Thyroid gland (tissue), 4 donors: ENCODE measurements at places on chromosomes 16 and 17.

DNA sequence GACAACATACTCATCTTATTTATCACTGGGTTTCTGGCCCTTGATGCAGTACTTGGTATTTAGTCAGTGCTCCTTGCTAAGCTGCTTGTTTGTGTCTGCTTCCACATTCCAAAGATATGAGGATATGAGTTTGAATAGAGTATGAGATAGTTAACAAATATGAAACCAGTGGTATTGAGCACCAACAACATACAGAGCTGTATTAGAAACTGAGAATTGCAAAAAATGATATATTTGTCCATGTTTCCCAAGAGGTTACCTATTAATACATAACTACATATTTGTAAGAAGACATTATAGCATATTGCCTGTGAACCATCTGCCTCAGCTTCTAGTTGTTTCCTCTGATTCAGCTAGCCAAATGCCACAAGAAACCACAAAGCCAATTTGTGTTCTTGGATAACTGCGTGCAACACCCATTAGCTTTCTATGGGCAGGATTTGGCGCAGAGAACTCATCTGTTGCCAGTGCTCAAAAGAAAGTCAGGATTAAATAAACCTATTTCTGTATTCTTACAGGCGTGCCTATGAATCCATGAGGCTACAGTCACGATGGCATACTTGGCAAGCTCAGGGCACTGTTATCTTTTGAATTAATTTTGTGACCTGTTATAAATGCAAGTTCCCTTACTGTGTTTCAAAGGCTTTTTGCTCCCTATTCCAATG is 194.4 kb downstream of the MAP2K6 start:
- no peak for DNase-seq

DNA sequence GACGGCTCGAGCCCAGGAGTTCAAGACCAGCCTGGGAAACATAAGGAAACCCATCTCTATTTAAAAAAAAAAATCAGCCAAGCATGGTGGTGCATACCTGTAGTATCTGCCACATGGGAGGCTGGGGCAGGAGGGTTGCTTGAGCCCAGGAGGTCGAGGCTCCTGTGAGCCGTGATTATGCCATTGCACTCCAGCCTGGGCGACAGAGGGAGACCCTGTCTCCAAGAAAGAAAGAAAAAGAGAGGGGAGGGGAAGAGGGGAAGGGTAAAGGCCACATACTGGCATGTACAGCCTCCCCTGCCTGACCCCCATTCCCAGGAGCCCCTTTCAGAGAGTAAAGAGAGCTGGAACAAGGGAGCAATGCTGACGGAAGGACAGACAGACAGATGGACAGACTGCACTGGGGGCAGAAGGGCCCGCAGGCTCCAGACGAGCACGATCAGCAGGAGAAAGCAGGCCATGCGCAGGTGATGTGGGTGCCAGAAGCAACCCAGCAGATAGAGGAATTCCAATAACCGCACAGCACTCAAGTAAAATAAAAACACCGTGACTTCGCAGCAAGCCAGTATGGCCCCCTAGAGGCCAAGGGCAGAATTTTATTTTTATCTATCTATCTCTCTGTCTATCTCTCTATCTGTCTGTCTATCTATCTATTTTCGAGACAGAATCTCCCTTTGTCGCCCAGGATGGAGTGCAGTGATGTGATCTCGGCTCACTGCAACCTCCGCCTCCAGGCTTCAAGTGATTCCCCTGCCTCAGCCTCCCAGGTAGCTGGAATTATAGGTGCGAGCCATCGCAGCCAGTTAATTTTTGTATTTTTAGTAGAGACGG is 27.1 kb upstream of the SNN start:
- DNase-seq, result peak; percentile 64

DNA sequence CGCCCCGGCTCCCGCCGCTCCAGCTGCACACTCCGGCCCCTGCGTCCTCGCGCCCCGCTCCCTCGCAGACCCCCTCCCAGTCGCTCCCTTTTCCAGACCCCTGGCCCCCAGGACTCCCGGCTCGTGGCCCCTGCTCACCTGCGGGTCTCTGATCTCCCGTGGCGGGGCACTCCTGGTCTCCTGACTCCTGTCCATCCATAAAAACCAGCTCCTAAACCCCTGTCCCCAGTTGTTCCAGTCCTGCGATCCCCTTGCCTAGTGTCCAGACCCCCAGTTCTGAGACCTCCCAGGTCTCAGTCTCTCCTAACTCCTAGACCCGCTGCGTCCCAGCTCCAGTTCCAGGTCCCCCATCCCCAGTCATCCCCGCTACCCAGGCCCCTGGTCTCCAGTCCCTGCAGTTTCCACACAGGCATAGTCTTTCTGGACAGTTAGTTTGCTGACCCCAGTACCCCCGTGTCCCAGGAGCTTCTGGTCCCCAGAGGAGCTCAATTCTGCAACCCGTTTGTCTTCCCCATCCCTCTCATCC is 379 bp downstream of the SNX29 start:
- DNase-seq, result no peak

- DNase-seq, result no peak
These were observed 85.9 kb downstream of the LITAF start for GRCh38 chr16:11500700-11501346.

DNA sequence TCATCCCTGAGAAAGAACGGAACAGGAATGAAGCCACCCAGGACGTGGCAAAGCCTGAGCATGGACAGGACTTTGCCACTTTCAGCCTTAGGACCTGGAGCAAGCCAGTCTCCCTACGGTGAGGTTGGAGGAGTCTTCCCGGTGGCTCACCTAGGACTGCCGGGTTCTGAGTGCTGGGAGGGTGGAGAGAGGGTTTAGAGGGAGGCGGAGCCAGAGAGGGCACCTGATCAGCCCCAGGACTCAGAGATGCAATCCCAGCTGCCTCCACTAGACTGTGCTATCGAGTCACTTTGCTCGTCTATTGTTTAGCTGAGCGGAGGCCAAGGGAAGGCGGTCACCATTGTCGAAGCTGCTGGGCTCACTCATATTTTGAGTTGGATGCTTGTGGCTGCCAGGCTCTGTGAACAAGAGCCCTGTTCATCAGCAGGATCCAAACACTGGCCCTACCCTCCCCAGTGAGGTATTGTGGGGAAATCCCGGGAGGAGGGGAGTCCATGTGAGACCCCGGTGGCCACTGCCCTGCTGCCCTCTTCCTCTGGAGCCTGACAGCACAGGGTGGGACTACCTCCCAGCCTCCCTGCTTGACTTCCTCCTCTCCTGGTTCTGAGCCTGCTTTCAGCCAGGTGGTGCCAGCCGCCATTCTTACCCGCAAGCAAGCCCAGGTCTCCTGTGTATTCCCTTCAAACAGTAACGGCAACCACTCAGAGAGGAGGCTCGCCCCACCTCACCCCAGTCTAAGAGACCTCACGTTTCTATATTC is 7.0 kb downstream of the KRT14 start:
- DNase-seq, result peak; percentile 86

DNA sequence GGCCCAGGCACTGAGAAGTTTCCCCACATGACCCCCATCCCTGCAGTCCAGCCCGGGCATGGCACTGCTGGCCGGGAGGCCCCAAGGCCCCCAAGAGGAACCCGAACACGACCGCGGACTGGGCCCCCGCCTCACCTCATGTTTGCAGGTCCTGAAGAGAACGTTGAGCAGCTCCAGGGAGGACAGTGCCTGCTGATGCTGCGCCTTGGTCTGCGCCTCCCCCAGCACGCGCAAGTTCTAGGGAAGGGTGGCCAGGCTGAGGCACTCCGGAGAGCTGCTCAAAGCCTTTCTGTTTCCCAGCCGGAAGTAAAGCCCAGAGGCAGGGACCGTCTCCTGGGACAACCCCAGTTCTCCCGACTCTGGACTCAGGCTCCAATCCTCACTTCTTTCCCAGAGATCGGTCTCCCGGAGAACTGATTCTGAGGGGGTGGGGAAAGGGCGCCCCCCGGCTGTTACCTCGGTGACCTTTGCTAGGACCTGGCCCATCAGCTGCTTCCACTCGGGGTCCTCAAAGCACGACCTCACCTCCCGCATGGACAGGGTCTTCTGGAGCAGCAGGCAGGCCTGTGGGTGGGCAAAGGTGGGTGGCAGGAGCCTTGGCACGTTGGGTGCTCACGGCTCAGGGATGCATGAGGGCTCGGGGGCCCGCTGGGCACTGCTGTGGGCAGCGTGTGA is 13.7 kb downstream of the MYBBP1A start:
- no peak for DNase-seq

DNA sequence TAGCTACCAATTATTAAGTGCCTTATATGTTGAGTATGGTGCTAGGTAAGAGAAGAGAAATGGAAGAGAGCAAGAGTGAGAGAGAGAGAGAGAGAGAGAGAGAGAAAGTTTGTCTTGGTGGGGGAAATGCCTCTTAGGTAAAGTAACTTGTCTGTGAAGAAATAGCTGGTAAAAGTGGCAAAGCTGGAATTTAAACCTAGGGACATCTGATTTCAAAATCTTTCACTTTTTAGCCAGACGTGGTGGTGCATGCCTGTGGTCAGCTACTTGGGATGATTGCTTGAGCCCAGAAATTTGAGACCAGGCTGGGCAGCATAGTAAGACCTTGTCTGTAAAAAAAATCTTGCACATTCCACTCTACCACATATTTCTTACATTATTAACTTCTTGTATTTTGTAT is 23.0 kb upstream of the CDR2 start:
- peak; percentile 52 for DNase-seq

- DNase-seq, result peak; percentile 85
These were observed 13.1 kb downstream of the CTU2 start for GRCh38 chr16:88719267-88719932.

DNA sequence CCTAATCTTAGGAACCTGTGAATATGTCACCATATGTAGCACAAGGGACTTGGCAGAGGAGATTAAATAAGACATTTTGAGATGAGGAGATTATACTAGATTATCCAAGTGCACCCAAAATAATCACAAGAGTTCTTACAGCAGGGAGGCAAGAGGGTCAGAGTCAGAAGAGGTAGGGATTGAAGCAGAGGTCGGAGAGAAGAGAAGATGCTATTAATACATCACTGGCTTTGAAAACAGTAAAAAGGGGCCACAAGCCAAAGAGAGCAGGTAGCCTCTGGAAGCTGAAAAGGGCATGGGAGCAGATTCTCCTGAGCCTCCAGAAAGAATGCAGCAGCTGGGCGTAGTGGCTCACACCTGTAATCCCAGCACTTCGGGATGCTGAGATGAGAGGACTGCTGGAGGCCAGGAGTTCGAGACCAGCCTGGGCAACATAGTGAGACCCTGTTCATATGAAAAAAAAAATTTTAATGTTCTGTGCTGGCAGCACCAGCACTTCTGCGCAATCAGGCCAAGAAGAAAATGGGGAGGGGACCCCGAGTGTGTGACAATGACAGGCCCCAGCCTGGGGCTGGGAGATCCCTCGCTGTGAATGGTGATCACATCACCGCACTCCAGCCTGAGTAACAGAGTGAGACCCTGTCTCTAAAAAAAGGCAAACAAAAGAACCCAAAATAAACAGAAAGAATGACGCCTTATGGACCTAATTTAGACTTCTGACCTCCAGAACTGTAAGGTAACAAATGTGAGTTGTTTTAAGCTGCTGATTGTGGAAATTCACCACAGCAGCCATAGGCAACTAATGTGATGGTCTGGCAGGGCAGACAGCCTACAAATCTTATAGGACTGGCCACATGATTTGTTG is 275.4 kb downstream of the MRTFB start:
- DNase-seq, result no peak

GRCh38 chr16:28317040-28317880 is 24.9 kb downstream of the SBK1 start:
- peak; percentile 57 for DNase-seq

- DNase-seq, result no peak
These were observed 15.8 kb downstream of the NOD2 start for GRCh38 chr16:50709061-50709684.

DNA sequence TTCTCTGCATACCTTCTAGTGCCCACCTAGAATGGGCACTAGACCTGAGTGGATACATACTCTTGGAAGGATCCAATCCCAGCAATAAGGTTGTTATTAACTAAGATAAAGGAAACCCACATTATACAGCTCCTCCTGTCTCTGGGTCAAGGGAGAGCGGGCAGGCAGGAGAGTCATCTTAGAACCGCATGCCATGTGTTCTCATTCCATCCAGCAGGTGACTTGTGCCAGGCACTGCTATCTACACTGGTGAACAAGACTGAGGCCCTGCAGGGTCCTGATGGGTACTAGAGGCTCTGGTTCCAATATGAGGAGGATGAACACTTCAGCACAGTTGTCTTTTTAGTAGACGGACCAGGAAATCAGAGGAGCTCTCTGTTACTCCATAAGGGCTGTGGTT is 5.9 kb upstream of the CD300H start:
- DNase-seq, result no peak

GRCh38 chr17:32903774-32904673 is 23.9 kb upstream of the TMEM98 start:
- no peak for DNase-seq
